ENCODE measurements at places on chromosomes 7 and 10.

- no peak for DNase-seq
Measured at GRCh38 chr7:133937786-133938185, 189.4 kb upstream of the LRGUK start.

GRCh38 chr7:154388412-154388811 is 336.2 kb downstream of the DPP6 start:
- no peak for DNase-seq

GRCh38 chr7:16702441-16702840 is 51.1 kb upstream of the TSPAN13 start:
- no peak for DNase-seq

DNA sequence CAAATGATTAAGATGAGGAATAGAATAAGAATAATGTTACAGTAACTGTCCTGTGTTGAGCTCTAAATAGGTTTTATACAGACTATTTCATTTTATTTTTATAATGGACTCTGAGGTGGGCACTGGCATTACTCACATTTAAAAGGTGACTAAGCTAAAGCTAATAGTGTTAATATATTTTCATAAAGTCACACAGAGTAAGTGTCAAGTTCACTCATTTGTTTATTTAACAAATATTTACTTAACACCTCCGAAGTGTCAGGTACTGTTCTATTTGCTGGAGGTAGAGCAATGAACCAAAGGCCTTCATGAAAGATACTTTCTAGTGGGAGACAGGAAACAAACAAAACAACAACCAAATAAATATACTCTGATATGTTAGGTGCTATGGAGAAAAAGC is 44.0 kb downstream of the ASB4 start:
- DNase-seq = no peak

GRCh38 chr10:24762966-24763623 is 39.4 kb upstream of the ARHGAP21 start:
- no peak for DNase-seq
